ENCODE measurements at places on chromosomes 16 and 17. TPM values are rescaled to one million over a fixed set of nuclear protein-coding genes. Genes with fewer than 3 reads are reported as not detected.

GRCh38 chr16:72530434-72530833, 358.5 kb upstream of the PMFBP1 start:
- peak; percentile 66 for DNase-seq

DNA sequence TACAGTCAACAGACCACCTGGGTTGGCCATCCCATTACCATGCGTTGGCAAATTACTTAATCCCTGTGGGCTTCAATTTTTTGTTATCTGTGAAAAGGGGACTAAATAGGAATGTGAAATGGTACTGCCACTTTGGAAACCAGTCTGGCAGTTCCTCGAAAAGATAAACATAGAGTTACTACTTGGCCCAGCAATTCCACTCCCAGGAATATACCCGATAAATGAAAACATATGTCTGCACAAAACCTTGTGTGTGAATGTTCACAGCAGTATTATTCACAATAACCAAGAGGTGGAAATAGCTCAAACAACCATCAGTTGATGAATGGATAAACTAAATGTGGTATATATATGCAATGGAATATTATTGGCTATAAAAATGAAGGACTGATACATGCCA, 87.9 kb downstream of the TANGO6 start:
- no peak for DNase-seq

GRCh38 chr17:63249256-63250004, 196.7 kb downstream of the CYB561 start:
- peak; percentile 67 for DNase-seq

DNA sequence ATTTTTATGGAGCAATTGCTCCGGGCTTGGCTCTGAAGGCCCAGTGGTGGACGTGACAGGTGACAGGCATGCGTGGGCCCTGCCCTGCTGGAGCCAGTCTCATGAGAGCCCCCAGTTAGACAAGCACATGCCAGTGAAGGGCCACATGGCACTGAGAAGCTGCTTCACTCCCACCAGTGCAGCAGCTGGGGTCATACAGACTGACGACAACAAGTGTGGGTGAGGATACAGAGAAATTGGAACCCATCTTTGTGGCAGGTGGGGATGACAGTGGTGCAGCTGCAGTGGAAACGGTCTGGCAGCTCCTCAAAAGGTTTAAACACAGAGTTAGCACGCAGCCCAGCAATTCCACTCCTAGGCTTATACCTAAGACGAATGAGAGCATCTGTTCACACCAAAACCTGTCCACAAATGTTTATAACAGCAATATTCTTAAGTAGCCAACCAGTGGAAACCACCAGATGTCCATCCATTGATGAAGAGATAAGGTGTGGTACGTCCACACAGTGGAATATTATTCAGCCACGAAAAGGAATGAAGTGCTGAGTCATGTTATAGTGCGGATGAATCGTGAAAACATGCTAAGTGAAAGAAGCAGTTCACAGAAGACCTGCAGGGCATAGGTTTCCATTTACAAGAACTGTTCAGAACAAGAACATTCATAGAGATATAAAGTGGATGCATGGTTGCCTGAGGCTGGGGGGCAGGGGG, 12.5 kb upstream of the CIBAR2 start:
- no peak for DNase-seq

DNA sequence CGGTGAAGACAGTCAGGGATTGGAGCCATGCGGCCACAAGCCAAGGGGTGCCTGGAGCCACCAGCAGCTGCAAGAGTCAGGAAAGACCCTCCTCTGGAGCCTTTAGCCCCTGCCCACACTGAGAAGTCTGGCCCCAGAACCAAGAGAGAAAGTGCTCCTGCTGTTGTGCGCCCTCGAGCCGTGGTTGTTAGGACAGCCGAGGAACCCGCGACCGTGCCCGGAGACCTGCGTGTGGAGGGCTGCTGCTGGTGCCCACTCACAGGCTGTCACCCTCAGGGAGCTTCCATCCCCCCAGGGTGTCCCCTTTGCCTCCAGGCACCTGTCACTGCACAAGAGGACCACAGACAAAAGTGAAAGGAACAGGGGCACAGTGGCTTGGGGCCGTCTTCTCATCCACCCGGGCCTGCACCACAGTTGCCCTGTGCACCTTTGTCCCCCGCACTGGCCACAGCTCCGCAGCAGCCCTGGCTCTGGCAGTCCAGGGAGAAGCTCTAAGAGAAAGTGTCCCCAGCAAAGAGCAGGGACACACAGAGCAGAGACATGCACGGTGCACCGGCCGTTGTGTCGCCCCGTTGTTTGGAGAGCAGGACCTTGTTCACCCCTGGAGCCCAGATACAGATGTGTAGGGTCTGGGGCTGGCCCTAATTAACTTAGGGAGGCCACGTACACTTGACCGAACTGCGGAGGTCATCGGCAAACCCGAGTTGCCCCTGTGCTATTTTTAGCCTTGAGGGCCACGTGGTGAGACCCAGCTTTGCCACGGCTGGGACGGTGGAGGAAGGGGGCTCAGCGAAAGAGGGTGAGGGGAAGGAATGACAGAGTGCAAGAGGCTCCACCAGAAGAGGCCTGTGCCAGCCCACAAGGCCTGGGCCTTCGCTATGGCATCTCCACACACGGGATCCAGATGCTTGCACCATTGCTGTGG, 329.2 kb downstream of the C16orf95 start:
- DNase-seq = no peak

DNA sequence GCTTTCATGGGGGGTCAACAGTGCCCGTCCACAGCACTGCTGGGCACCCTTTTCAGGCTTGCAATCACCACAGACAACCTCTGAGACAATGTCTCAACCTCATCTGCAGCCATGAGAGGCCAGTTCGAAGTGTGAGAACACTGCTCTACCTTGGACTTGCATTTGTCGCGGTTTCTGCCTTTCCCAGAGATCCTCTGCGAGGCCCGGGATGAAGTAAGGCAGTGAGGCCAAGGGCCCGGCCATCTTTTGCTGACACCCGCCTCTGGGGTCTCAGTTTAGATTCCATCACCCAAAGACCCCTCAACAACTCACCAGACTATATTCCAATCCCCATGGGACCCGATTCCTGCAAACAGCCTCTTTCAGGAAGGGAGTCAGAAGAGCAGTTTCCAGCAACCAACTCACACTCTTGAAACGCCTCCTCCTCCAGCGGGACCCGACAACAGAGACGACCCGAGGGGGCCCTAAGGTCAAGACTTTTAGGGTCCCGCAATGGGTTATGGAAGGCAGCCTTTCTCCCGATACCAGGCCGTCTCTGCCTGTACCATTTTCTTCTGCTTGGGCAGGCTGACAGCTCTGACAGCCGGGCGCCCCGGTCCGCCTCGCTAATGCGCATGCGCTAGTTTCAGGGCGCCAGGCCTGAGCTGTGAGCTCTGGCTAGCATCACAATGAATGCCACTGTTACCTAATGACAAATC, 576.0 kb downstream of the KCNJ18 start:
- no peak for DNase-seq

Gene PARN
- total RNA-seq = 37.2 TPM

- no peak for DNase-seq
These were observed 147.4 kb upstream of the RPH3AL start for GRCh38 chr17:499951-500461.

DNA sequence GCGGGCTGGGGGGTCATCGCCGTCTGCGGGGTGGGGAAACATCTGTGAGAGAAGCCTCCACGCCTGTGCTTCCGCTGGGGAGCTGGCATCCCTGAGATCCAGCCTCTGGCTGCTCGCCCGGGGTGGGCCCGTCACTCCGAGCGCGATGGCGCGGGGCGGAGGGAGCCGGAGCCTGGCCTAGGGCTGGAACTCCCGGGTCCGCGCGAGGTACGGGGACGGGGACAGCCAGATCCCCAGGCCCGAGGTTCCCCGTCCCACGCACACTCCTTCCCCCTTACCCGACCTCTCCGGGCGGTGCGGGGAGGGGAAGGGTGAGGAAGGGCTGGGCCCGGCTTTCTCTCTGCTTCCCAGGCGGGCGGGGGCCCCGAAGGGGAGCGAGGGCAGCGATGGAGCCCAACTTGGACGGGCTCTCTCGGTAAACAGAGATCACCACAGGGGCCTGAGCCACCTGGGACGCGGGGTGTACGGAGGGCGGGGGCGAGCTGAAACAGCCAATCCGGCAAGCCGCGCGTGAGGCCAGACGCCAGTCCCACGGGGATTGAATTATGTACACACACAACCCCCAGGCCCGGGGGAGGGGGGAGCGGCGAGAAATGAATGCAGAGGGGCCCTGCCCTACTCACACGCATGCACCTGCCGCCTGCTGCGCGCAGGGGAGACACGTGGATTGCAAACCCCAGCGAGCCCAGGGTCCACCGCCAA, at the start of gene SLC16A11:
Gene SLC16A11 (minus strand): TSS at position 596 of the 702 bp plus-strand sequence. CDS start 579 bp downstream, at position 17.
- DNase-seq = peak; percentile 31

- no peak for DNase-seq
These were observed 7.6 kb downstream of the PRR29 start for GRCh38 chr17:64005734-64006167.

GRCh38 chr16:10156099-10156498, 26.1 kb downstream of the GRIN2A start:
- no peak for DNase-seq

Gene CHST4
- not detected for total RNA-seq

Gene CCL23
- total RNA-seq = not detected

- no peak for DNase-seq
These were observed 6.1 kb upstream of the CDR2 start for GRCh38 chr16:22380529-22380928.

- DNase-seq = peak; percentile 61
These were observed 16.7 kb downstream of the RFFL start for GRCh38 chr17:35046740-35047283.

DNA sequence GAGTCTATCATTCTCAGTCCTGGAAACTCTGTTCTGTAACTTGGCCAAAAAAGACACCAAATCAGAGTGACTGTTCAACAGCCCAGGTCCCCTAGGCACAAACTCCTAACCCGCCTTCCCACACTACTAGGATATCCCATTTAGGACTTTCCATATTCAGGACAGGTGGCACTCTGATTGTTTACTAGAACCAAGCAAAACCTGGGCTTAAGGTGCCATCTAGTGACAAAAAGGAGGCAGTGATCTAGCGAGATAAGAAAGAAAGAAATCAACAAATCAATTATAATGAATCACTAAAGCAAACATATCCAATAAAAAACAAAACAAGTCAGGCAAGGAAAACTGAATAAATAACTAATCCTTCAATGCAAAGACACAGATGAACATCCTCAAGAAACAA, 203.9 kb downstream of the CEP112 start:
- peak; percentile 61 for DNase-seq

GRCh38 chr17:80891397-80892018, 100.1 kb upstream of the CHMP6 start:
- DNase-seq = peak; percentile 58

DNA sequence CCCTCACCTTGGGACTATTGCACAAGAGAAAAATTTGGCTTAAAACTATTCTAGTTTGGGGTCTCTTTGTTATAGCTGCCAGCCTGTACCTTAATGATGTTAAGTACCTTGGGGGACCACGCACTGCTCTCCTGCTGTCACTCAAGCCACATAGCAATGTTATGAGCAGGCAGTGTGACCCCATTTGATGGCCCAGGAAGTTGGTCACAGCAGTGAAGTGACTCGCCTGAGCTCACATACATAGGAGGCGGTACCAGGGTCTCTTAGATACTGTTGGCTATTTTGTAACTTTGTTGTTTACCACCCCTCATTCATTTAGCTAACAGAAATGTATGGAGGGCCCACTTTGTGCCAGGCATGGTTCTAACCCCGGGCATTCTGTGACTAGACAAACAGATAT, 16.4 kb downstream of the KCNG4 start:
- no peak for DNase-seq

GRCh38 chr17:81566461-81567126, 14.4 kb upstream of the FAAP100 start:
- peak; percentile 97 for DNase-seq

Gene ARHGAP23
- total RNA-seq = 36.6 TPM

DNA sequence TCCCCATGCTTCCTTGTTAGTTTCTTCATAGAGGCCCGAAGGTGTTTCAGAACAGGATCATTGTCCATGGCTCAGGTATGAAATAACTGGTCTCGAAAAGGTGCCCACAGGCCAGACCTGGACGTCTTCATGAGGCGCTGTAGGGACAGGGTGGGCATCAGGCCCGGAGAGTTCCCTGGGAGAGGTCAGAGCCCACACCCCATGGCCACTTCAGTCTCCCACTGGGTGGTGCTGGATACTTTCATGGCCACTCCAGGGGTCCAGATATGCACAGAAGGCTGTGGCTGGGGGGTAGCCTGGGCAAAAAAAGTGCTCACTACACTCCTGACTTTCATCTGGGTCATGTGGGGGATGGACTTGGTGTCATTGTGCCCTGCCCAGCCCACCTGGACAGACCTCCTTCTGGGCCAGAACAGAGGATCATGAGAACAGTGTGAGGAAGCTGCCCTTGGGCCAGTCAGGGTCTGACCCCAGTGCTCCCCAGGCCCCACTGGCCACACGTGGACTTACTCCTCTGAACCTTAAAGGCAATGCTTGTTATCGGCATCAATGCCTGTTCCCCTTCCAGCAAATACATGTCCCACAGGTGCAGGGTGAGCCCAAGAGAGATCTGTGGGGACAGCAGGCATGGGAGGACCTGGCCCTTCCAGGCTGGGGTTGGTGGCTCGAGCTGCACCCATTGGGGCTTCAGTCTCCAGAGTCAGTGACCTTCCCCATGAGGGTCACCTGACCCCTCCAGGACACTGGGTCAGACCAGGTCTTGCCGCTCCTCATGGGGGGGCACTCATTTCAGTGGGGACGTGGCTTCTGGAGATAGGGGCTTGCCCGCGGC, 36.9 kb downstream of the LGALS9 start:
- no peak for DNase-seq

Gene NDUFAF8
- 66.6 TPM for total RNA-seq

GRCh38 chr16:11560701-11561453, 25.8 kb downstream of the LITAF start:
- no peak for DNase-seq

GRCh38 chr17:76277300-76278267, 12.4 kb downstream of the UBALD2 start:
- DNase-seq = no peak

GRCh38 chr16:51919736-51920135, 627.2 kb downstream of the TOX3 start:
- DNase-seq = peak; percentile 31

DNA sequence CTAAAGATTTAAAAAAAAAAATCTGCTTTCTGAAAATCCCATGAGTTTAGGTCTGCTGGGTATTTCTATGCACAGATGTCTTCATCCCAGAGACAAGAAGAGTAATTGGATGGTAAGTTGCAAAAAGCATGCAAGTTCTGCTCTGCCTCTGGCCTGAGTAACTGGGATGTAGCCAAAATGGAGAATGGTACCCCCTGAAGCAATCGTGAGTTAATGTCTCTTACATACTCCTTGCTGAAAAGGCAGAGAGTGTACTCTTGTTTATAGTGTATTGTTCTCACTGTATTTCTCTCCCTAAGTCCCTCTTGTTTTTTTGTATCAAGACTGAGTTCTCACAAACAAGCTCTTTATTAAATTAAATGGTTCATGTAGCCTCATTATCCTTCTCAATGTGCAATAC, 259.0 kb downstream of the IRX3 start:
- DNase-seq = peak; percentile 75

- no peak for DNase-seq
These were observed 17.2 kb downstream of the COPRS start for GRCh38 chr17:31841850-31842194.

GRCh38 chr17:935485-935884, 44.1 kb downstream of the NXN start:
- no peak for DNase-seq

Gene HAS3
- 0.81 TPM for total RNA-seq

Gene ADGRG1
- 1.6 TPM for total RNA-seq

GRCh38 chr16:23979982-23980381, 144.2 kb downstream of the PRKCB start:
- DNase-seq = no peak

Gene SOST
- total RNA-seq = 0.09 TPM

Gene FNDC8
- not detected for total RNA-seq

Gene FN3K
- total RNA-seq = 0.74 TPM

Gene OR3A2
- not detected for total RNA-seq

GRCh38 chr16:20867585-20867984, 32.6 kb downstream of the DCUN1D3 start:
- peak; percentile 71 for DNase-seq
